ENCODE measurements at places on chromosomes 2 and 18. TPM values are rescaled to one million over a fixed set of nuclear protein-coding genes. Genes with fewer than 3 reads are reported as not detected.

The HJURP gene
- 1.1 TPM for total RNA-seq

The FZD7 gene
- 35.8 TPM for total RNA-seq

The PDE6D gene
- total RNA-seq, result 14.1 TPM

The USP34 gene
- 130 TPM for total RNA-seq

The CNGA3 gene
- total RNA-seq, result 0.18 TPM

GRCh38 chr2:230205034-230205433 is 14.8 kb downstream of the SP110 start:
- no peak for DNase-seq

GRCh38 chr18:9066817-9067306 is 35.6 kb upstream of the NDUFV2 start:
- DNase-seq, result no peak

DNA sequence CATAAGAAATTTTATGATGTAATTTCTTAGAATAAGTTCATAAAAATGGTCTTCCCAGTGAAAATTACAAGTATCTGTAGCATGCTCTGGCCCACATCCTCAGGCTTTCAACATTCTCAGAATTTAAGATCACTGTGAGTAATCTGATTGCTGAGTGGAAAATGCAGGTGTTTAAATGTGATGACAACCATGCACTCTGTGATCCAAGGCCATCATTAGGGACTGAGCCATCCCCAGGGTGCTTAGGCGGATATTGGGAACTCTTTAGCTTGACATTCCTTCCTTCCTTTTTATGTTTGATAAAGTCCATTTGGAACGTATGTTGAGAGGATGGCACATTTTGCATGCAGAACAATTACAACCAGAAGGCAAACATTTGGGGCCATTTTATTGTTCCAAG is 95.5 kb downstream of the ARL4C start:
- DNase-seq, result no peak

GRCh38 chr2:127410871-127411652 is 7.2 kb upstream of the PROC start:
- peak; percentile 65 for DNase-seq

DNA sequence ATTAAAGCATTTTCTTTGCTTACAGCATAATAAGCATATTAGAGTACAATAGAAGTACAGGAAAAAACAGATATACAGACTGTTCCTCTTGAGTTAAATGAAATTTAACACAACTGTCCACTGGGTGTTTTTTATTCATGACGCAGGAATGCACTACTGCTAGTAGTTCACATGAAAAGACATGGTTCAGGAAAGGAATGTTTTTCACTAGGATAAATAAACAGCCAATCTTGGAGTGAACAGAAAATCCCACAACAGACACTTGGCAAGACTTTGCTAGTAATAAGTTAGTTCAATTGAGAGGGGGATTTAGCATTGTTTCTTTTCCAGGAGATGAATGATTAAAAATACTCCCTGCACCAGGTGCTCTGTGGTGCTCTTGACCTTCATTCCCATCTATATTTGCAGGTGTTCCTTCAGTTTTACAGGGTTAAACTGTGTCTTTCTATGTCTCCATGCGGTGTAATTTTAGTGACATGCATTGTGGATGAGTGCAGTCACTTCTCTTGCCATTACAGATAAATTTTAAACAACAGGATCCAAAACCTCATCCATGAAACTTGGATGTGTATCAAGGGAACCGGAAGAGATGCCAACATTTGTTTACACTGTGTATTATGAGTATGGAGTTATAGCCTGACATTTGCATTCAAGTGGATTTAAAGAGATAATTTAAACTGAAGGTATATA is 796.6 kb downstream of the DSC3 start:
- no peak for DNase-seq

DNA sequence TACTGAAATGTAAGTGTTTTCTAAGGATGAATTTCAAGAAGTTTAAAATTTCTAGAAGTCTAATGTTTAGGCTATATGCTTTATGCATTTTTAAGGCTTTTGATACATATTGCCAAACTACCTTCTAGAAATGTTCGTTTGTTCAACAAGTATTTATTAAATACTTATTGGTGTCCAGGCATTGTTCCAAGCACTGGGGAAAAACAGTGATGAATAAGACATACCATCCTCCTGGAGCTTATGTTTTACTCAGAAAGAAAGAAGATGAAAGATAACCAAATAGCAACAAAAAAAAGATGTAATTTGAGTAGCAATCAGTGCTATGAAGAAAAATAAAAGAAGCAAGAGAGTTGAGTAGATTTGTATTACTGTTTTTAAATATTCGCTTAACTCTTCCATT is 692.9 kb downstream of the SLC4A3 start:
- DNase-seq, result peak; percentile 73

DNA sequence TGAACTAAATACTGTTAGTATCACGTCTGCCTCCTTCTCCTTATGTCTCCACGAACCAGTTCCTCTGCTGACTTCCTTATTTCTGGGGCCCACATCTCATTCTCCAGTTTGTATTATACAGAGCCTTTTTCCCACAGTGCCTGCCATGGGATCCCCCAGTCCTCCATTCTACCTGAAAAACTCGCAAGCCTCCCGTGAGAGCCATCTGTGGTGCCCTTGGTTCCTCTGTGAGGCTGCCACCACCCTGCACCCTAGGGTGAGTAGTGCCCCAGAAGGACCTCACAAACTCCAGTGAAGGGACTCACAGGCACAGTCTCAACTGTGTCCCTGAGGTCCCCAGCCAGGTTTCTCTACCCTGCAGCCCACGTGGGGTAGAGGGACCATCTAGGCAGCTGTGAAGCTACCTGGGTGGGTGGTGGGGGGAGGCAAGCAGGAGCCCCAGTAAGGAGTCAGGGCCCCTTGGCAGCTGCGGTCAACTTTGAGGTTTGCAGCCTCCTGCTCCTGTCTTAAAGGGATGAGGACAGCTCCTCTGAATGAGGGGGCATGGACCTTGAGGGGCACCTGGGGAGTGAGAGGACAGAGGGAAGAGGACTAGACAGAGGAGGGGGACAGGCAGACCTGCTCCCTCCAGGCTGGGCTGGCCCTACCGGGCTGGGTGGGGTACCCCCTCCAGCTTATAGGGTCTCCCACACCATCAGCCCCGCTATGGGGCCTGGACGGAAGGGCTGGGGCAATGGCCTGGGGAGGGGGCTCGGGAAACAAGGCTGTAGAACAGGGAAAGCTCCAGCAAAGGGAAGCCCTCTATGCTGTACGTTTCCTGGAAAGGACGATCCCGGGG is 1.0 kb downstream of the PSTPIP2 start:
- DNase-seq, result no peak

GRCh38 chr18:51603111-51603510 is 405.6 kb upstream of the MEX3C start:
- DNase-seq, result no peak

- DNase-seq, result no peak
Measured at GRCh38 chr18:13235421-13235831, 16.9 kb downstream of the LDLRAD4 start.

DNA sequence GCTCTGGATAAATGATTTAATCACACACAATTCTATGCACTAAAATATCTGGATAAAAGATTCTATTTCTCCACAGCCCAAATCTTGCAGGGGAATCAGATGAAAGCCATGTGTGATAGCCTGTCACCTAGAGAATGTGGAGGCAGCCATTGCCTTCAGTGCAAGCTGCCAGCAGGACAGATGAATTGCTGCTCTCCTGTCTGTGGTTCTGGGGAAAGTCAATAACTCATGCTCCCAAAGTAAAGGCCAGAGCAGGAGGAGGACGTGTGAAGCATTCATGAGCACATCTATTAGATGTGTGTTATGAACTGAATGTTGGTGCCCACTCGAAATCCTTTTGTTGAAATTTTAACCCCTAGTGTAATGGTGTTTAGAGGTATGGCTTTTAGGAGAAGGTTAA is 195.1 kb downstream of the RDH14 start:
- DNase-seq, result no peak

DNA sequence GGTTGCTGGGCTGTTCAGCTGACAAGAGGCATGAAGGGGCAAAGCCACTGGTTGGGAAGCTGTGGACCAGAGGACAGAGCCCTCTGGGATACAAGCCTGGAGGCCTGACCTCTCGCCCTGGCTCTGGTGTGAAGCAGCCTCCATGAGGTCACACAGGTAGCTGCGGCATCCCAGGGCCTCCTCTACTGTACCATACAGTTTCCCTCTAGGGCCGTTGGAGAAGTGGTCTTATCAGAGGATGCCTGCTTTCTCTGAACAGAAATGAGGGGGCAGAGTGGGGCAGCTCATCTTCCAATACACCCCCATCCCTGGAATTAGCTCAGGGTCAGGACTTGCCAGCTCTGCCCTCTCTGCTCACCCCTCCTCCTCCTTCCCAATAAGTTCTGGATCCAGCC is 135.1 kb upstream of the SMAD2 start:
- no peak for DNase-seq

- no peak for DNase-seq
Measured at GRCh38 chr2:122340246-122340645, 584.8 kb downstream of the TSN start.

- no peak for DNase-seq
Measured at GRCh38 chr2:62329797-62330196, 133.9 kb downstream of the B3GNT2 start.
